ENCODE measurements at places on chromosomes 6 and 20.

DNA sequence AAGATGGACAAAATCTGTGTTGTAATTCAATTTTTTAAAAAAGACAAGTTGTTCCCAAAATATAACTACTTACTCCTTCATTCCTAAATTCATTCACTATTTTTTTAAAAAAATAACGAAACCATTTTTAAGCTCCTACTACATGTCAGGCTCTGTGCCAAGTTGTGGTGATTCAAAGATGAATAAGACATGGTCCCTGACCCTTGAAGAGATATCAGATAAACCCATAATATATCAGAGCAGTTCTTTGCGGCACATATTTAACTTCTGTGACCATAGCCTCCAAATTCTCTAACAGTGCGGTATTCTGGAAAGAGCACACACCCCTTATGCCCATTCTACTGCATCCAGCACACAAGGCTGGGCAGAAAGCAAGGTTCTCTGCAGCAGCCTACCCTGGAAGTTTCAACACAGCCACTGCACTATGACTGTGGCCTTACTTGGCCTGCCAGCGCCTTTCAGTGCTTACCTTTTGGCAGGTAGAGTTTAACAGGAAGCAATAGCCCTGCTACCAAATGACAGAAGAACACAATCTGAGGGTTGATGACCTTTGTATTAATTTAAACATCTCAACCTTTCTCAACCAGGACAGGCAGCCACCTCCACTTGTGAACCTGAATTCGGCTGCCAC lies 406.5 kb downstream of the BTBD9 start:
- DNase-seq = no peak

DNA sequence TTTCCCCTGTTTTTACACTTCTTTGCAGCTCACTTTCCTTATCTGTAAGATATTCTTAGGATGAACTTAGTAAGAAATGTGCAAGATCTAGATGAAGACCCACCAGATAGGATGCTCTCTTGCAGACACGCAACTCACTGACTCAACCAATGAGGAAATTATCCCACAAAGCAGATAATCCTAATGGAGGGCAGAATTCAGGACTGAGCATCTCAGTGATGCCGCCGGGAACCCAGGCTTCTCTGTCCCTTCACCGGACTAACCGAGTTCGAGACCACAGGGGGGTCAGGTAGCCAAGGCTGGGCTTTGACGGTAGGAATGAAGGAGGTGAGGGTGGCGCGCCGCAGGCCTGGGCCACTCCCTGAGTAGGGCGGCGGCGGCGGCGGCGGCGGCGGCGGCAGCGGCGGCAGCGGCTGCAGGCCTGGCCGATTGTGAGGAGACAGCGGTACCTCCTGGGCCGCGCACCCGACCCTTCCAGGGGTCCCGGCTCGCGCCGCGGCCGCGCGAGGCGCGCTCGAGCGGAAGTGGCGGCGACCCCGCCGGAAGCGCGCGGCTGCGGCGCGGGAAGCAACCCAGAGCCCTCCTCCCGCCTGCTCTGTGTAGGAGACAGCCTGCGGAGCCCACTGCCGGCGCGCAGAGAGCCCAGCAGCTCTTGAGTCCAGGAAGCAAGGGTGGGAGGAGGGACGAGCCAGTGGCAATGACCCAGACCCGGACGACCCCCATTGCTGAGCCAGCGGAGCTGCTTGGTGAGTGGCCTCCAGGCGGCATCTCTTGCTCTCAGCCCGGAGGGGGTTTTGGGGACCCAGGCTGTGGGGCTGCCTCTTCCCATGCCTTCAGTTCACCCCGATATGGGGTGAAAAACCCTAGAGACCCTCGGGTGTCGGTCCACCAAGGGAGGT lies at the start of gene KHDC1:
KHDC1 (minus strand) TSS at position 526 of the 899 bp plus-strand sequence. CDS start 20,679 bp downstream, outside the sequence.
- peak; percentile 57 for DNase-seq

GRCh38 chr6:32772656-32773055 lies 9.3 kb upstream of the HLA-DQB2 start:
- DNase-seq = no peak

GRCh38 chr6:28134015-28134414 lies 7.7 kb upstream of the ZKSCAN8 start:
- DNase-seq = no peak

DNA sequence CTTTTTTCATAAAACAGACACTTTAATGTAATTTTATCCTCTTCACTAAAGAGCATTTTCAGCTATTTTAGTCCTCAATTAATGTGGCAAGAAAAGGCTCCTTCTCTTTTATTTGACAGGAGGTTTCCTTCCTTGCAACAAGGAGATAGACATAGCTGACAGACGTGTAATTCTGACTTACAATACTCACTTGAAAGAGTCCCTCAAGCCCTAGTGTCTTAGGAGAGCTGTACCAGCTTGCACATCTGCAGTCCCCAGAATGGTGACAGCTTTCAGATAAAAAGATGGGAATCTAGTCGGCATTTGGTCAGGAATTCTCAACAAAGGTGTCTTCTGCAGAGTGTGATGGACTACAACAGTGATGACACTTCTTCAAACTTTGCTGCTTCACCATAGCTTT lies 603.7 kb upstream of the PTCHD4 start:
- DNase-seq = no peak

Data from CD4-positive, alpha-beta T cell treated with Interleukin-6 at 100 ng/mL for 8 hours (primary cell).